ENCODE measurements at places on chromosomes 6 and 20. TPM values are rescaled to one million over a fixed set of nuclear protein-coding genes. Genes with fewer than 3 reads are reported as not detected.

- DNase-seq, result no peak
Measured at GRCh38 chr20:10371467-10371866, 62.6 kb downstream of the MKKS start.

DNA sequence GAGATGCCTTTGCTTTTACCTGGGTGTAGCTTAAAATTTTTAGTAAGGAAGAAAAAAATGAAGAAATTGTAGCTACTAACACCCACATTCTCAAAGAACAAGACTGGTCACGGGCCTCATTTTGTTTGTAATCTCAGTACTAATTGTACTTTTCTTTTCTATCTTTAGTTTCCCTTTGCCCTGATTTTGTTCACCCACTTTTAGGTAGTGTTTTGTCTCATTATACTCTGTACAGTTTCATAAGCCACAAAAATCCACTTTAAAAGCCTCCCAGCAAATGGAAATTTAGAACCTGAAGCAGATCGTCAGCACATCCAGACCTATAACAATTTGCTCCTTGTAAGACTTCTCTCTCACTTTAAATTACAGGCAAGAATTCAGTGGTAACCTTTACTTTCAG, 43.3 kb downstream of the TP53INP2 start:
- DNase-seq, result no peak

GRCh38 chr6:34671367-34671766, 25.2 kb downstream of the ILRUN start:
- no peak for DNase-seq

- DNase-seq, result no peak
Measured at GRCh38 chr6:146984251-146984924, 219.8 kb upstream of the STXBP5 start.

- no peak for DNase-seq
Measured at GRCh38 chr6:155936551-155936950, 480.9 kb upstream of the NOX3 start.

DNA sequence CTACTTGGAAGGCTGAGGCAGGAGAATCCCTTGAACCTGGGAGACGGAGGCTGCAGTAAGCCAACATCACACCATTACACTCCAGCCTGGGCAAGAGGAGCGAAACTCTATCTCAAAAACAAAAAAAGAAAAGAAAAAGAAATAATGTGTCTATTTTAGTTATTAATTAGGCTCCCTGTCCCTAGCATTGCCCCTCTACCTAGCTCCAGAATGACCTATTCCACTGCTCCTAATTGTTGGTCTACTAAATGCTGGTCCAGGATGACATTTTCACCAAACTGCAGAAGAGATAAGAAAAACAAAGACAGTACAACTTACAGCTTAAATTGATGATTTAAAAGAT, 429.7 kb upstream of the SOX4 start:
- no peak for DNase-seq

DNA sequence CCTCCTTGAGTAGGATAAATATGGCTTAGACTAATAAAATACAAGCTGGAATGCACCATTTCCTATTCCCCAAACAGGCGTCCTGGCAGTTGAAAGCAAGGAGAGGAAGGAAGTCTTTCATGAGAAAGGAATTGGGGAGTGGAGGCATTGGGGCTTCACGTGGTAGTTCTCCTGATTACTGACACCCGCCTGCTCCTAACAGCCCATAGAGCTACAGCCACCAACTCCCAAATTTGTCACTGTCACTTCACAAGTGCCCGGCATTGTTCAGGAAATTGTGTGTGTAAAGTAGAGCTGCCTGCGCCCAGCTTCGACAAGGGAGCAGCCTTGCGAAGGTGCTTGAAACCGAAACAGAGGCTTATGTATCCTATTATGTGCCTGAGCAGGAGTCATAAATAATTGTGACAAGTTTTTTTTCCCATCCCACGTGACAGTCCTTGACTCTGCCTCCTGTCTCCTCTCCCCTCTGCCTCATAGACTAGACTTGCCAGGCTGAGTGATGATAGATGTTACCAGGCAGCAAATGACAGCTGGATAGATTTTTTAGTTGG, 301.7 kb upstream of the ZFP64 start:
- no peak for DNase-seq

- DNase-seq, result no peak
Measured at GRCh38 chr6:106124437-106125430, 38.6 kb downstream of the PRDM1 start.

GRCh38 chr6:113412589-113413357, 444.4 kb upstream of the MARCKS start:
- DNase-seq, result no peak

- DNase-seq, result no peak
Measured at GRCh38 chr6:94733066-94733465, 844.3 kb upstream of the MANEA start.

DNA sequence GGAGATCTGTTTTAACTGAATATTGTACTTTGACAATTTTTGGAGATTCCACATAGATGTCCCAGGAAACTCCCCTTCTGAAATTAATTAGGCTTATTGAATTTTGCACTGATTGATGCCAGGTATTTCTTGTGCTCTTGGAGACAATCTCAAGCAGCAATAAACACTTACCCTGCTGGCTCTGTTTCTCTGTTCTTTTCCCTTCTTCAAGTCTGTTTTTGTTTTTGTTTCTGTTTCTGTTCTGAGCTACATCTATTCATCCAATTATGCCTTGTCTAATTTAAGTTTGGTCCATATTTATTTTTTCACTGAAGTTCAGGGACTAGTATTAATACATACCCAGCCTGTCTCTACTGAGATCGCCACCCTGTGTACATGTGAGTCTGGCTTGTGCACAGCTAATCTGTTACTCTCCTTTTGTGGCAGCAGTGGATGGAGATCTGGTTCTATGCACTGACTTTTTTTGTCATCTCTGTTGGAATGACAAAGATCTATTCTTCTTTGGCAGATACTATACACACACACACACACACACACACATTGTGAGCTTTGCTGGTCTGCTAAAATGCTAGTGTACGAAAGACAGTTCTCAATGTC, 51.9 kb downstream of the IL22RA2 start:
- no peak for DNase-seq

DNA sequence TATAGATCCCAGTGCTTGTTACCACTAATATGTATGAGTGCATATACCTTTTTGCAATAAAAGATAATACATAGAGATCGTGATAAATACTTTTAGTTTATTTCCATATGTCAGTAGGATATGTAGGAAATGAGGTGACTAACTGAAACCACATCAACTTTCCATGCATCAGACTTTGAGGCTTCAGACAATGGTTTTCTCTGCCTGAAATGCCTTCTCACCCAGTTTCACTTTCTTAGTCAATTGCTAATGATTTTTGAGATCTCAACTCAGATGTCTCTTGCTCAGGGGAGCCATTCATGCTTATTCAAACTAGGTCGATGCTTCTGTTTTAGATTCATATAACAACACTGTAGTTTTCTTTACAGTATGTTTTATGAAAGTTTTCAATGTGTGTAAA, 626.6 kb upstream of the ADGRB3 start:
- no peak for DNase-seq

DNA sequence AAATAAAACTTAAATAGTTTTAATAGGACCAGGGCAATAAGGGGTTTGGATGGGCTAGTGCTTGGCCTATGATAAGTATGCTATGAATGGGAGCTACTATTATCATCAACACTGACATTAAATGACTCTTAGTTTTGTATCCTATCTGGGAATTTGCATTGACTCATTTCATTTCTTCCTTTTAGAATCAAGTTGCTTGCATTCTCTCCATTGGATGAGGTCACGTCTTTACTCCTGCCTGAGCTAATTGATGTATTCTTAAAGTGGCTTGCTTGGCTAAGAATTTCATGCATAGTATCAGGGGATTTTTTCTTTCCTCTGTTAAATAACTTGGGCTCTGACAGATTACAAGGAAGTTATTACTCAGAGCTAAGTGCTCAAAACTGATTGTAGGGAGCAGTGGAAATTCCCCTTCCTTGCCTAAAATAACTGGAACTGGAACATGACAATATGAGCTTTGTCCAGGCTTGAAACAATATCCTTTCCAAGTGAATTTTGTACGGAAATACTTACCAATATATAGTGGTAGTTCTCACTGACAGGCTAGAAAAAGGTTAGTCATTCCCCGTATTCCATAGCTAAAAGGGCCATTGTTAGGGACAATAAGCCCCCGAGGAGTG, 169.9 kb downstream of the BCAS1 start:
- DNase-seq, result no peak

GRCh38 chr20:36308353-36308752, 2.2 kb downstream of the DLGAP4 start:
- no peak for DNase-seq

DNA sequence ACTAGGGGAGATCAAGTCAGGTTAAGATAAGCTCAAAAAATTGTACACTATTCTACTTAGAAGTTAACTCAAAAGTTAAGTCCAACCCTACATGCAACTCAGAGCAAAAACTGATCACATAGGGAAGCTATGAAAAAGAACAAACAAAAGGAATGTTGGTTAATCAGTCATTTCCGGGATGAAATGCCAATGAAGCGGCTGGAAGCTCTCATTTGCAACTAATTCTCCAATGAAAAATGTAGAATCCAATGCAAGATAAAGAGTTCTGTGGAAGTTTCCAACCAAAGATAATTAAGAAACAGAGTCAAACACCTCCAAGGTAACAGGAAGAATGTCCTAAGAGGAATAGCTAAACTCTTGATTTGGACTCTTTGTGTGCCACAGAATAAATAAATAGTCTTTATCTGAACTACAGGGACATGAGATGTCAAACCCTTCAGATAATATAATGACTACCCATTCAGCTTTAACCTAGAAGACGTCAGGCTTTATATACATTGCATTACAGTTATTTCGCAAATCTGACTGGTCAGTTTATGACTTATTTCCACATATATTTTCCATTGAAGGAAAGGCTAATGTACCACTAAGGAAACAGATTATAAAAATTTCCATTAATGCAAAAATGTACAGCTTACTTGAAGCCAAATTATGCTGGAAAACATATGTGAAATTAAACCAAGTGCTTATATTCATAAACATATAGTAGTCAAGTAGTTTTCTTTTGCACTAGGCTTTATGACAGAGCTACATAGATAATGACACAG, 48.0 kb upstream of the DST start:
- DNase-seq, result no peak

GRCh38 chr6:129498950-129499842, 210.8 kb downstream of the ARHGAP18 start:
- no peak for DNase-seq

DNA sequence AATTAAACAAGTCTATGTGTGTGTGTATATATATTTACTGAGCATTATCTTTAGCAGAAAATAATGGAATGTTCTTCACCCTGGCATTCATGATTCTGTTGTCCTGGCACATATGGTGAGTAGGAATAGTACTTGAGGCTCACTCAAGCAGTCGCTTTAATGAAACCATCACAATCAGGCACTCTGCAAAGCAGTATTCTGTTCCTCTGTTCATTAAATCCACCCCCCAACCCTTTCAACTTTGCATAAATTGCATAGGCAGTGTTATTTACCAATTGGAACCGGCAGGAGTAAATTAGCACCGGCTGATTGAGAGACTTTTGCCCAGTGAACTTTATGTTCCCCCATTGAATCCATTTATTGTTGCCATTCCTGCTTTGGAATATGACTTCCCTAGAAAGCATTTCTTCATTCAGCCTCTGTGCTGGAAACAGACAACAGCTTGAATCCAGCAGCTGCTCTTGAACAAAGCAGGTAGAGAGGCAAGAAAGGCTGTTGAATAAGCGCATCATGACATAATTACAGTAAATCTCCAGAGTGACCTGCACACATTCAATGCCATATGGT, 268.0 kb upstream of the RNF217 start:
- DNase-seq, result no peak

DNA sequence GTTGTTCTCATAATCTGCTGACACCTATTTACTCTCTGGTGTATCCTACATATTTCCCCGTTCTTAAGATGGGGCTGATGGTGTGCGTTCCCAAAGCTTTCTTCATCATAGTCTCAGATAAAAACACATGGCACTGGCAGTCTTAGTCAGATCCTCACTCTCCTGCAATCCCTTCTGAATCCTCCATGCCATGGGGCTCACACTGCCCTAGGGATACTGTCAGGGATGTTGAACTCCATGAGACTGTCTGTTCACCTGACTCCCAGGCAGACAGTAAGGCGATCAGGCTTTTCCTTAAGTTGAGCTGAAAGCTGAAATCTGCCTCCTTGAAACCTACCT, 76.0 kb downstream of the SLX4IP start:
- DNase-seq, result no peak

DNA sequence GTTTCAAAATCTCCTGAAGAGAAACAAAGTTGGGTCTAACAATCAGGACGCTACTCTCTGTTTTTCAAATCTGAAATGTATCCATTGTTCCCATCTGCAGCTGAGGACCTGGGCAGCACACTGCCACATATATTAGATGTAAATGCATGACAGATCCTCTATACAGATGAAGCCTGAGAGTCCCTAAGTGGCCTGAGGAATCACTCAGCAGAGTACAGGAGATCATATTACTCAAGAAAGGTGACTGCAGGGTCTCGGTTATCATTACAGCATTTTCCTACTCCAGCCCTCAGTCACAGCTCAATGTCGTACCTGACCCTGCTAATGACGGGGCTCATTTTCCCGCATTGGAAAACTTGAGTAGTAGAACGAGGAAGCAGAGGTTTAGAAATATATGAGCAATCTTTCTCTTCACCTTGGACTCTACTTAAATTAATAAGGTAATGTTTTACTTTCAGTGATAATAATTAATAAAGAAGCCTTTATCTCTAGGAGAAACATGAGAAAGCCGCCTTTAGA, 256.2 kb upstream of the IRAK1BP1 start:
- DNase-seq, result no peak

- DNase-seq, result no peak
Measured at GRCh38 chr20:25466846-25467245, 59.4 kb downstream of the GINS1 start.

DNA sequence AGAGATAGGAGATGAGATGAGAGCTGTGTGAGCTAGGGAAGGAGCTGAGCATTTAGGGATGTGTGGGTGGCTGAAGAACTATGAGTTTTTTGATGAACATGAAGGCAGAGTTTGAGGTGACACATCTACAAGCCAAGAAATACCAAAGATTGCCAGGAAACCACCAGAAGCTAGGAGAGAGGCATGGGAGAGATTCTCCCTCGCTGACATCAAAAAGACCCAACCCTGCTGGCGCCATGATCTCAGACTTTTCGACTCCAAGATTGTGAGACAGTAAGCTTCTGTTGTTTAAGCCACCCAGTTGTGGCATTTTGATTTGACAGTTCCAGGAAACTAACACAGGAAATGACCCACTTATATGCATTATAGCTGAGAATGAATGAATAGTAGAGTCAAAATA, 790.9 kb downstream of the TFAP2A start:
- DNase-seq, result no peak

The ARFGAP1 gene
- total RNA-seq, result 25.3 TPM

The NKX2-4 gene
- not detected for total RNA-seq

The ESR1 gene
- under 0.01 TPM for total RNA-seq

The TRIM10 gene
- total RNA-seq, result under 0.01 TPM

The SFTA2 gene
- not detected for total RNA-seq

The PSMB1 gene
- total RNA-seq, result 220 TPM

The OTOR gene
- total RNA-seq, result 0.82 TPM

The KCNK16 gene
- not detected for total RNA-seq

The EPPIN gene
- not detected for total RNA-seq

The PGBD1 gene
- total RNA-seq, result 19.2 TPM

The CALHM6 gene
- total RNA-seq, result 4.5 TPM

The COX4I2 gene
- 1.2 TPM for total RNA-seq

The BCAS4 gene
- 11.4 TPM for total RNA-seq

The VWA7 gene
- total RNA-seq, result under 0.01 TPM

All from frontal cortex (tissue), 4 donors.